ENCODE measurements at places on chromosomes 3 and 15.
A peak's percentile ranks its signal among the peaks of the same experiment; 100 is the strongest.

DNA sequence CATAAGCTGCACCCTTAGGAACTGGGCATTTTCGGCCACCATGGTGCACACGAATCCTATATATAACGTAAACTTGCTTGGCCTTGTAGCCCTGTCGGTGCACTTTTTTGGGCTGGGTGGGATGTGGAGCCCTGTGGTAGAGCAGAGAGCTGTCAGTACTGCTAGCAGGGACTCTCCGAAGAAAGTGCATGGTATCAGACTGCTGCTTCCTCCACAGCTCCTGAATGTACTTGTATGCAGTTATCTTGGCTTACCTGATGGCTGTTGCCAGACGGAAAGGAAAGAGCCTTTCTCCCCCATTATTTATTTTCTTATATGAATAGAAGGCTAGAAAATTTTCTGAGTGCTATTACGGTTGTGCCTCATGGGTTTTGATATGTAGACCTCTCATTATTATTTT, 8.4 kb downstream of the GALK2 start:
- DNase-seq = no peak

DNA sequence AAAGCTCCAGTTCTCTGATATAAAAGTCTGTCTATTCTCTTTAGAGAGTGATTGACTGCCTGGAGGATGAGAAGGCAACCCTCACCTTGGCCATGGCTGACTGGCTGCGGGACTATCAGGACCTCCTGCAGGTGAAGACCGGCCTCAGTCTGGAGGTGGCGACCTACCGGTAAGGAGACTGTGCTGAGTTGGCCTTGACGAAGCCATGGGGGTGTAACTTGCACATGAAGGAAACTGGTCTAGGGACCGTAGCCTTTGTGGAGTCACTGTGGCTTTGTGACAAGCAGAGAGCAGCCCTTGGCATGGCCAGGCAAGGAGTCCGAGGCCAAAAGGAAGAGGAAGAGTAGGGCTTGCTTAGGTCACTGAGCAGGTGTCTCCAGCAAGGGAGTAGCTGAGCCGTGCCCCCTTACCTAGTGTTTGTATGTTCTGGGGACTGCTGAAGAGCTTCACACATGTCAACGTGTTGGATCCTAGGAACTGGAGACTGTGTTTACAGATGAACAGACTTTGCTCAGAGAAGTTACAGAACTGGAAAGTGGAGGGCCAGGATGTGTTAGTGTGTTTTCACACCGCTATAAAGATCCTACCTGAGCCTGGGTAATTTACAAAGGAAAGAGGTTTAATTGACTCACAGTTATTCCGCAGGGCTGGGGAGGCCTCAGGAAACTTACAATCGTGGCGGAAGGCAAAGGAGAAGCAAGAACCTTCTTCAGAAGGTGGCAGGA, 8.8 kb downstream of the SYNM start:
- no peak for DNase-seq

DNA sequence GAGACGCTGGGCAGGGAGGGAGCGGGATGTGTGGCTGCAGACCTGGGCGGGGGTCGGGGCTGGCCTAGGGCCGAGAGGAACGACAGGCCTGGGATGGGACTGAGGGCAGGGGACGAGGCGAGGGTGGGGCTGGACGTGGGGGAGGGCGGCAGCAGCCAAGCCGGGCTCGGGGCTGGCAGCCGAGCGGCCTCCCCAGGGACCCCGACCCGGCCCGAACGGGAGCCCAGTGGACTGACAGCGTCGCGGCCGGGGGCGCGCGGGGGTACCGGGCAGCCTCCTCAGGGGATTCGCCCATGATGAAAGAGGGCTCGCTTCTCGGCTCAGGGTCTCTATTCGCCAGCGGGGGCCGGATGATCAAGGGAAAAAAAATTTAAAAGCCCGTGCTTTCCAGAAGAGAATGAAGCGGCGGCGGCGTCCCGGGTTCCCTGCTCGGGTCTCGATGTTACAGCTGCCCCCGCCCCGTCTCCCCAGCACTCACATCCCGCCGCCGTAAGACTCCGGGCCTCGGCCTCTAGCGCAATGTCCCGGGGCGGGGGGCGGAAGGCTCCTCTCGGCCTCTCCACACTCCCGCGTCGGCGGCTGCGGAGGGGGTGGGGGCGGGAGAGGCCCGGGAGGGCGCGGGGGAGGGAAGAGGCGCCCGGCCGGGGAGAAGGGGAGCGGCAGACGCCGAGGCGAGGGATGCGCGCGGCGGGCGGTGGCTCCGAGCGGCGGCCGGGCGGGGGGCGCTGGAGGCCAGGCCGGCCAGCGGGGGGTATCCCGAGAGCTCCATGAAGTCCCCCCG, 4.3 kb downstream of the PTH1R start:
- DNase-seq = peak; percentile 16

- DNase-seq = no peak
These were observed 61.3 kb downstream of the SMAD3 start for GRCh38 chr15:67126551-67127330.

- no peak for DNase-seq
These were observed 107.6 kb downstream of the TGFBR2 start for GRCh38 chr3:30713885-30714503.

- no peak for DNase-seq
These were observed 226.0 kb upstream of the CGNL1 start for GRCh38 chr15:57150066-57150865.

GRCh38 chr3:168828536-168828935, 732.8 kb upstream of the GOLIM4 start:
- no peak for DNase-seq

DNA sequence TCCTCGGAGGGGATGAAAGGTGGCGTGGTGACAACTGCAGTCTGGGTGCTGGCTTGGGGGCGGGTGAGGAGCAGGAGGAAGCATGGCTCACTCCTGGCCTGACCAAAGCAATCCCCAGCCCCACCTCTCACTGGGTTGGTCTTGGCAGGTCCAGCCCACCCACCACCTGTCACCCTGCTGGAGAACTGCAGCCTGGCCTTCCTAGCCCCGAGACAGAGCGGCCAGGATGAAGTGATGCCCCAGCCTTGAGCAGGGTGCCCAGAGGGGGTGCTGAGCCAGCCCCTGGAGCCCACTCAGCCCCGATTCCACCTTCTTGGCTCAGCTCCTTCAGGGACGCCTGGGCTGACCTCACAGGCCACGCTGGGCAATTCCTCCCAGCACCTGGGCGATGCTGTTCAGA, 89.9 kb downstream of the IQSEC1 start:
- no peak for DNase-seq

- DNase-seq = peak; percentile 32
These were observed 6.0 kb downstream of the PLIN1 start for GRCh38 chr15:89673165-89673512.

DNA sequence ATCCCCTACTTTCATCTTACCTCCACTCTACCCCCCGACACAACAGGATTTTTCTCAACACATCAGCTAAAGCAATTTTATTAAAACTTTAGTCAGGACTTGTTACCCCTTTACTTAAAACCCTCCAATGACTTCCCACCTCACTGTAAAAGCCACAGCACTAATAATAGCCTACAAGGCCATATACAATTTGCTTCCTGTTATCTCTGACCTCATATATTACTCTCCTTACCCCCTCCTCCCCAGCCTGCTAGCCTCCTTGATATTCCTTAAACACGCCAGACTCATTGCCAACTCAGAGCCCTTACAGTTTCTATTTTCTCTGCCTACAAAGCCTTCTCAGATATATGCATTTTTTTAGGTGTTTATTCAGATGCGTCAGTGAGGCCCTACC, 54.4 kb downstream of the DCUN1D1 start:
- DNase-seq = no peak

- peak; percentile 85 for DNase-seq
These were observed 1.1 kb downstream of the SSR3 start for GRCh38 chr3:156553705-156554356.
